ENCODE measurements at places on chromosomes 7 and 10. TPM values are rescaled to one million over a fixed set of nuclear protein-coding genes. Genes with fewer than 3 reads are reported as not detected.
A peak's percentile ranks its signal among the peaks of the same experiment; 100 is the strongest.

DNA sequence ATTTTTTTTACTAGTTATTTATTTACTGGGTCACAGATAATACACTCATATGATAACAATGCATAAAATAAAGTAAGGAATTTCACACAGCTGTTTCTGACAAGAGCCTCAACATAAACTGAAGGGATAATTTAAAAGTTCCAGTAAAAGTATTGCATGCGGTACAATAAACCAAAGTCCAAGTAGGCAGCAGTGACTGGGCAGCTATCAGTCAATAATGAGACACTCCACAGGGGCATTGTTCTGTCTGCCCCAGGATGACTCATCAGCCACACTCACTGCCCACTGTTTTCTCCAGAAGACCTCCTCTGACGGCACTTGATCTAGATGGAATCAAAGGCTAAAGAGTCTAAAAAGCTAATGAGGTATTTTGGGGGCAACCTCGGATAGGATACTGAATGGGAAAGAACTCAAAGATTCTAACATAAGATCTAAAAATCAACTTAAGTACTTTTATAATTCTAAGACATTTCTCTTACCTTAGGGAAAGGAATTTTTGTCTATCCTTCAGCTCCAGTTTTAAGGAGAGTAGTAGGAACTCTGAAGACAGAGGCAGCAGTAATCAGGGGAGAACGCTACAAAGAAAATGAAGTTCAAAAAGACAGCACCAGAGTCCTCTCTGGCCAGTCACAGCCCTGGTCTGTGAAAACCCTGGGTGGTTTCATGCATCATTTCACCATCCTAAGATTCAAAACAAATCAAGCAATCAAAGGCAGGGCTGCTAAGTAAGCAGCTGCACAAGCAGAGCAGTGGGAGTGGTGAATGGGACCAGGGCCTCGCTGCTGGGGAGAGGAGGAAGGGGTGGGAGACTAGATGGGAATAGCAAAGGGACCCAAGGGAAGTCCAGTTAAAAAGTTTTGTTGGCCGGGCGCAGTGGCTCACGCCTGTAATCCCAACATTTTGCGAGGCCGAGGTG is 175.1 kb downstream of the AVL9 start:
- peak; percentile 93 for DNase-seq

DNA sequence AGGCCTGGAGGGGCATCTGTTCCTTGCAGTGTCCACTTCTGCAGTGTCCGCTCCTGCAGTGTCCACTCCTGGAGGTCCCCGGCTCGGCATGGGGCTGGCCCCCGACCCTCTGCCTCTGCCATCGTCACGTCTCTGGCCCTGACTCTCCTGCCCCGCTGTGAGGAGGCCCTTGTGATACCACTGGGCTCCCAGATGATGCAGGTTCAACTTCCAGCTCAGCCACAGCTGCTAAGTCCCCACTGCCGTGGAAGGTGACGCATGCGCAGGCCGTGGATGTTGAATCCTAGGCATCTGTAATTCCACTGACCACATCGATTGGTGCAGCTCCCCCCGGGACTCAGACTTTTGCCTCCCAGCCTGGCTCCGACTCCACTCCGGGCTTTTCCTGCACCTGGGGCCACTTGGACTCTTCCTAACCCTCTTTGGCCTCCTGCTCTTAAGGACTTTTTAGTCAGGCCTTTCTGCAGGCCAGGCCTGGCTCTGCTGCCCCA is 95.1 kb downstream of the GLRX3 start:
- no peak for DNase-seq

GRCh38 chr10:52805414-52806285 is 33.1 kb upstream of the MBL2 start:
- DNase-seq, result no peak

GRCh38 chr10:5996696-5997095 is 19.4 kb upstream of the IL15RA start:
- DNase-seq, result no peak

Gene ANKRD61
- 0.37 TPM for total RNA-seq

GRCh38 chr7:139915268-139915863 is 86.3 kb downstream of the TBXAS1 start:
- no peak for DNase-seq

DNA sequence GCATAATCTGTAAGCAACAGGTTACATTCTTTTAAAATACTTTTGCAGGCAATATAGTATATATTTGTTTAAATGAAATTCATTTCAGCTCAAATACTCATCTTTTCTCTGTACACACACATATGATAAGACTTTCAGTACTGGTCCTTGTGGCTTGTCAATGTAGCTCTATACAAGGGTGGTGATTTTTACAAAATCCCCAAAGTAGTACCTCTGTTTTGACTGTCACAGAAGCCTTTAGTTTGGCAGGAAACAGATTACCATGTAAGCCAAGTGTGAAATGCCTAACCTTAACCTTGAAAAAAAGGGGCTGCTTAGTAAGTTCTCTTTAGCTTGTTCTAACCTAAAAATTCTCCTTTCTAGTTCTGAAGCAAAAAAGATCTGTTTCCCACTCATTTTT is 87.9 kb downstream of the KCND2 start:
- no peak for DNase-seq

Gene FOXI2
- not detected for total RNA-seq

GRCh38 chr7:107666790-107667189 is 6.2 kb downstream of the SLC26A4 start:
- no peak for DNase-seq

GRCh38 chr7:37145682-37146081 is 303.0 kb downstream of the ELMO1 start:
- DNase-seq, result no peak

DNA sequence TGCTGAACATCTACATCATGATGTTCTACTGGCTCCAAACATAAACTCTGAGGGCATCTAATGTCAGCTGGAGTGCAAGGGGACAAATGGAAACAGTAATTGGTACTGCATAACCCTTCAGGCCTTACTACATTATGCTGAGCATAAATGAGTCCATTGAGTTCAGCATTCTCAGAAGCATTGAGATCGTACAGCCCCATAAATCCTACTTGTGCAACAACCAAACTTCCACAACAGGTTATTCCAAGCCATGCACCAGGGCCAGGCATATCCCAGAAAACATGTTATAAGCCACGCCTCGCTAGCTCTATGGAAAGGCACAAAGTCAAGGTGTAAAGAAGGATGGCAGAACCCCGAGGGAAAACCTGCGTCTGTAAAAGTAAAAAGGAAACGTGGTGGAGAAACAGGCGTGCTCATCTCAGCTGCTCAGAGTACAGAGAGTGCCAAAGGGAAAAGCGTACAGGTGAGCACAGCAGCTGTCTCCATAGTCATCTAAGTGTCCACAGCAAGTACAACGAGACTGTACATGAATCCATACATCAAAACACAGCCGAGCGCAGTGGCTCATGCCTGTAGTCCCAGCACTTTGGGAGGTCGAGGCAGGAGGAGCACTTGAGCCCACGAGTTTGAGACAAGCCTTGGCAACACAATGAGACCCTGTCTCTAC is 124.6 kb downstream of the PARD3 start:
- DNase-seq, result no peak

GRCh38 chr7:1858435-1859265 is 188.6 kb downstream of the ELFN1 start:
- no peak for DNase-seq

GRCh38 chr7:25565002-25565401 is 336.7 kb upstream of the NPVF start:
- no peak for DNase-seq

- no peak for DNase-seq
These were observed 377.6 kb downstream of the MDFIC start for GRCh38 chr7:115299397-115300037.

DNA sequence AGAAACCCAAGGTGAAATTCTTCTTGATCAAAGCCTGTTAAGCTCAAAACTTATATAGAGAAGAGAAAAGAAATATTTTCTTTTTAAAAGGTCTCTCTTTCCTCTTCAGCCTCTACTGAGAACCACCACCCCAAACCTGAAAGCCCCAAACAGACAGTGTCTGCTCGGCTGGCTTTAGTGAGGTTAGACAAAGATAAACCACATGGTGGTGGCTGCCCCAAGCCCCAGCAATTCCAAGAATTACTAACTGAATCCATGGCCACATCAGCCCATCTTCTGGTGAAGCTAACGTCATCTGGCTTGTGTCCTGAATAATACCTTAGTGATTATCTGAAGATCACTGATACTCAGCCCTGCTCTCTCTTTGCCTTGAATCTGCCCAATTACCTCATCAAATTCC is 275.0 kb downstream of the ELMO1 start:
- DNase-seq, result no peak

Gene COBL
- total RNA-seq, result 1.2 TPM

GRCh38 chr10:117442521-117442920 is 67.3 kb upstream of the PDZD8 start:
- no peak for DNase-seq

Gene CDC14C
- total RNA-seq, result not detected

Gene DKK1
- total RNA-seq, result not detected

GRCh38 chr7:13037216-13037615 is 349.8 kb downstream of the ARL4A start:
- no peak for DNase-seq

GRCh38 chr7:75657866-75658265 is 80.9 kb downstream of the HIP1 start:
- no peak for DNase-seq

Gene CC2D2B
- total RNA-seq, result not detected

- no peak for DNase-seq
These were observed 218.4 kb upstream of the SEMA3D start for GRCh38 chr7:85405016-85405902.

DNA sequence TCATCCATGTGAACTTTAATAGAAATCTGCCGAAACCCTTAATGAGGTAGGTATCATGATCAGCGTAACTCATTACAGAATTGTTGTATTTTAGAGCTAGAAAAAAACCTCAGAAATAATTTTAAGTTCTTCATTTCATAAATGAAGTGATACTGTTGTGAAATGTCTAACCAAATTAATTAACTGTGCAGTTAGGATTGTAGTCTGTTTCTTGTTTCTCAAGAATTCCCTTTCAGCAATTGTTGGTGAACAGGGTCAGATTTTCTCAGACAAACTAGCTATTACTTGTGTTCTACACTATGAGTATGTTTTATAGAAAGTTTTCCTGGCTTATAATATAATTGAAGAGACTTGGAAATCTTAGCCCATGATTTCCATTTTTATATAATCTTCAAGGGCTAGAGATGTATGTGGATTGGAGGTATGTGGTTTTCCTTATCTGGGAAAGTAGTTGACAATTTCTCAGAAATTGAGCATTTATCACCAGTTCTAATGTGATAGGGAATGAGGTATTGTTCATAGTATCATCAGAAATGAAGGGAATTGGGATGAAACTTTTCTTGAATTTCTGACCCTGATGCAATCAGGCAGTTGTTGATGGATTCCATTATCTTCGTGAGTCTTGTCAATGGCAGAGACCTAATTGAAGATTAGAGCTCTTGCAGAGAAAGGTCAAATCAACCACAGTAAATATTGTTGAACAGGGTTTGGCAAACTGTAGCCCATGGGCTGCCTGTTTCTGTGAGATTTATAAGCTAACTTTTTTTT is 55.0 kb downstream of the ST7 start:
- no peak for DNase-seq

GRCh38 chr7:491292-491957 is 28.2 kb downstream of the PDGFA start:
- DNase-seq, result no peak

- peak; percentile 83 for DNase-seq
These were observed at the start of gene CHST12 for GRCh38 chr7:2403014-2403717. TSS of gene CHST12 (plus strand) at chr7:2403611. CDS start at chr7:2432640, 29,029 bp downstream.

Gene JAKMIP3
- total RNA-seq, result 0.03 TPM

GRCh38 chr10:71975871-71976725 is 11.9 kb downstream of the CHST3 start:
- DNase-seq, result peak; percentile 90

- DNase-seq, result peak; percentile 28
These were observed 64.0 kb upstream of the SEMA3A start for GRCh38 chr7:84258628-84259027.

DNA sequence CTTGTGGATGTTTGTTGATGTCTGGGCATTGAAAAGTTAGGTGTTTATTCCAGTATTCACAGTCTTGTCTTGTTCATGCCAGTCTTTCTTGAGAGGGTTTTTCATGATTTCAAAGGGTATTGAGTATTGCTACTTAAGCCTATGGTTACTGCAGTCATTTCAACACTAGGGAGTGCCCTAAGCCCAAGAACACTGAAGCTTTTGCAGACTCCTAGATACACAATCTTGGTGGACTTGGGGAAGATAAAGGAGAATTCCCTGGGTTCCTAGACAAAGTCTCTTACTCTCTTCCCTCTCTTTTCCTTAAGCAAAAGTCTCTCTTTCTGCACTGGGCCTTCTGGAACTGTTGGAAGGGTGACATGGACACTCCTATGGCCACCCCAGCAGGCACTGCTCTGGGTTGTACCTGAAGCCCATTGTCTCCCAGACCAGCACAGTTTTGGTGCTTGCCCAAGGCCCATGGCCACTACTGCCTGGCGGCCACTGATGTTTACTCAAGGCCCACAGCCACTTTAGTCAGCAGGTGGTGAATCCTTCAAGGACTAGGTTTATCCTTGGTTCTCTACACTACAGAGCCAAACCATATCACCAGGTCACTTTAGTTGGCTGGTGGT is 24.9 kb downstream of the SAMD9 start:
- peak; percentile 40 for DNase-seq

Gene CRHR2
- total RNA-seq, result not detected

Gene TMEM236
- not detected for total RNA-seq

Gene CPN1
- total RNA-seq, result not detected

- no peak for DNase-seq
These were observed 179.9 kb downstream of the SFMBT2 start for GRCh38 chr10:7230951-7231350.

Gene CYP3A4
- not detected for total RNA-seq

- peak; percentile 48 for DNase-seq
These were observed 14.8 kb downstream of the USP54 start for GRCh38 chr10:73576178-73576889.

DNA sequence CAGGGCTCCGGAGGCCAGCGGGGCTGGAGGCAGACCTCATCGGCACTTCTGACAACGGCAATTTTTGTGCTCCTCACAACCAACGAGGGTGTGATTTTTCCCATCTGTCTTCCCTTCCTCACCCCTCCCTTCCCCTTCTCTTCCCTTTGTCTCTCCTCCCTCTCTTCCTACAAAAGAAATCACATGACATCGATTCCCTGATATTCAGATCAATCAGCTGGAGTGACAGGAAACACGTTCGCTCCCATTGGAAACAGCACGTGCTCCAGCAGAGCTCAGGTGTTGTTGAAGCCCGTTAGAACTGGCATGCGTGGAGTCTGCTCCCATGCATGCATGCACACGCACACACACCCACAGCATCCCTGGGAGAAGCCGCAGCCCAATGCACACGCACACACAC is 222.4 kb downstream of the PTPRN2 start:
- no peak for DNase-seq
